NCI-H460 (cell line): ENCODE measurements at places on chromosomes 2 and 18. TPM values are rescaled to one million over a fixed set of nuclear protein-coding genes. Genes with fewer than 3 reads are reported as not detected.

DNA sequence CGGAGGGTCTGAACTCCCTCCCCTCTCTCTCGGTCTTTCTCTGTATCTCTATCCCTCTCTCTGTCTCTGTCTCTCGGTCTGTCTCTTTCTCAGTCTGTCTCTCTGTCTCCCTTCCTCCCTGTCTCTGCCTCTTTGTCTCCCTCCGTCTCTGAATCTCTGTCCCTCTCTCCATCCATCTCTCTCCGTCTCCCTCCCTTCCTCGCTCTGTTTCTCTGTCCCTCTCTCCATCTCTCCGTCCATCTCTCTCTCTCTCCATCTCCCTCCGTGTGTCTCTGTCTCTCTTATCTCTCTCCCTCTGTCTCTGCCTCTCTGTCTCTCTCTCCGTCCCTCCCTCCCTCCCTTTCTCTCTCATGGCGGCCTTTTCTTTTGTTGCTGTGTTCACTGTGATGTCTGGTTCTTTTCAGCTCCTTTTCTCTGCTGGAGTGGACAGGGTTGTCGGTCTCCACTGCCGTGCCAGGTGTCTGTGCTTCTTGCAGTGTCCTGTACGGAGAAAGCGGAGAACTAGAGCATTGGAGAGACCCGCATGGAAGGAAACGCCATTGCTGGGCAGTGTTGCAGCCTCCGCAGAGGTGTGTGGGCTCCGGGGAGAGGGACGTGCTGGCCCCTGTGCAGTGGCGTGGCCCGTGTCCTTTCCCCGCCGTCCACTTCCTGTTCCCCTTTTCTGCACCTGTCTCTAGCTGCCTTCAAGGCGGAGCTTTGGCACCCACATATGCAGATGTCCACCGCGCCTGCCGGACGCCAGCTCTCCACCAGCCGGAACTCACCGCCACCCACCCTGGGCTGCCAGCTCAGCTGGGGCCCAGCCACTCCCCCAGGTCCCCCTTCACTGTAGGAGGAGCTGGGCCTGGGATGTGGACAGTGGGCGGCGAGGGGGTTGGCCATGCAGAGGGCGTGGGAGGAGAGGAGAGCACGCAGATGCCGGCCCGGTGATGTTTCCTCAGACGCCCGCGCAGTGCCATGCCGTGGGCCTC is 113.1 kb downstream of the NFATC1 start:
- no peak for DNase-seq

GRCh38 chr2:96164459-96165184 is 19.4 kb upstream of the DUSP2 start:
- no peak for DNase-seq

DNA sequence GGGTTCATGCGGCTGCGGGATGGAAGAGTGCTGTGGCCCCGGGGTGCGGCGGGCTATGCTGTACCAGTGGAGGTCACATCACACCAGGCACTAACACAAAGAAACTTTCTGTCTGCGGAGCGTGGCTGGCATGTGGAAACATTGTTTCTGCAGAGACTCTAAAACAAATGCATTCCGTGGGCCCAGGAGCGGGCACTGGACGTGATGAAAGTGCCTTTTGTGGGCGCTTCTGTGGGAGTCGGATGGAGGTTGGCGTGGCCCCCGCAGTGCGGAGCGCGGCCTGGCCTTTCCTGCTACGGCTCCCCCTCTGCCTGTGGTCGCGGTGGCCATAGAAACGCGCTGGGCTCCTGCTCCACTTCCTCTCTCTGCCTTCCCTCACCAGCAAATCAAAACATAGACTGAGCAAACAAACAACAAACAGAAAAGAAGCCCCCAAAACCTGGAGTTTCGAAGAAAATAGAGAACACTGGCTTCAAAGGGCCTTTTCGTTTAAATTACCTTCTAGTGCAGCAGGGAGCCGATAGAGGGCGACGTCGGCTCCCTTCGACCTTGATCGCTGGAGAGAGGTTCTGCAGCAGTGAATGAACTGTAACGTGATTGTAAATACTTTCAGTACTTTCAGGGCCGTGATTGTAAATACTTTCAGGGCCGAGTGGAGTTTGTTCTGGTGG is 51.4 kb downstream of the KIF5C start:
- DNase-seq, result peak; percentile 47

SPTBN1 gene
- total RNA-seq, result 228 and 266 TPM in 2 replicates

- DNase-seq, result no peak
Observed at GRCh38 chr2:237279012-237279768, 134.8 kb downstream of the COL6A3 start.

- DNase-seq, result no peak
Observed at GRCh38 chr18:74290021-74290420, 1.7 kb downstream of the CYB5A start.

DNA sequence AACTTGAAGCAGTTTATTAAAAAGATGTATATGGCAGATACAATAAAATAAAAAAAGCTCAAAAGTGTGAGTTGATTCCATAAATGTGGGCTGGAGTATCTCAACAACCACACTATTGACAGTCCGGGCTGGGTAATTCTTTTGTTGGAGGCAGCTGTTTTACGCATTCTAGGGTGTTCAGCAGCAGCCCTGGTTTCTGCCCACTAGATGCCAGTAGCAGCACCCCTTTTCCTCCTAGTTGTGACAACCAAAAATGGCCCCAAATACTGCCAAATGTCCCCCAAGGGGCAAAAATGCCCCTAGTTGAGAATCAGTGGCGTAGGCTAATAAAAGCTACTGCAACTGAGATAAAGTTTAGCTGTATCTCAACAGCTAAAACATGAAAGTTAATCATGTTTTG is 44.8 kb downstream of the CHMP3 start:
- DNase-seq, result peak; percentile 1

KATNAL2 gene
- total RNA-seq, result 0.87 and 1.0 TPM in 2 replicates

ITSN2 gene
- total RNA-seq, result 23.2 and 29.0 TPM in 2 replicates

TSPYL6 gene
- total RNA-seq, result not detected in 2 replicates

ZNF804A gene
- 4.3 and 4.9 TPM in 2 replicates for total RNA-seq
